ENCODE measurements at places on chromosomes 11 and 22.

DNA sequence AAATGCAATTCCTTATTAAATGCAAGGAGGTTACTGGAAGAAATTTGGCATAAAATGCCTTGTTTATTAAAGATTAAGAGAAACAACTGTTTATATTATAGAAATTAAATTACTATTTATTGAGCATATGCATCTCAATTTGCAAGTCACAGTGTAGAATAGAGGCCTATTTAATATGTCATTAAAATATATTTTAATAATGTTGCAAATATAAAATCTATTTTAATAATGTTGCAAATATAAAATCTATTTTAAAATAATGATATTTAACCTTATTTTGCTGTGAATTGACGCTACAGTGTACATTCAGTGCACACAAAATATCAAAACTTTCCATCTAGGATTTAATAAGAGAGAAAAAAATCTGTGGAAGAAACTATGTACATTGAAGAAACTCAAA lies 188.1 kb downstream of the CNTN5 start:
- no peak for DNase-seq

GRCh38 chr11:27410272-27410671 lies 47.3 kb upstream of the CCDC34 start:
- no peak for DNase-seq

GRCh38 chr11:35141571-35141971 lies 2.6 kb downstream of the CD44 start:
- no peak for DNase-seq

GRCh38 chr11:69545976-69546617 lies 64.6 kb downstream of the LINC01488 start:
- DNase-seq = no peak

- DNase-seq = no peak
Measured at GRCh38 chr11:8577791-8578581, 16.0 kb downstream of the STK33 start.

Data from NCI-H2029 treated with DMSO at 0.1 percent for 48 hours (cell line).